Amniotic stem cell (primary cell): ENCODE measurements at places on chromosomes 2 and 18.

DNA sequence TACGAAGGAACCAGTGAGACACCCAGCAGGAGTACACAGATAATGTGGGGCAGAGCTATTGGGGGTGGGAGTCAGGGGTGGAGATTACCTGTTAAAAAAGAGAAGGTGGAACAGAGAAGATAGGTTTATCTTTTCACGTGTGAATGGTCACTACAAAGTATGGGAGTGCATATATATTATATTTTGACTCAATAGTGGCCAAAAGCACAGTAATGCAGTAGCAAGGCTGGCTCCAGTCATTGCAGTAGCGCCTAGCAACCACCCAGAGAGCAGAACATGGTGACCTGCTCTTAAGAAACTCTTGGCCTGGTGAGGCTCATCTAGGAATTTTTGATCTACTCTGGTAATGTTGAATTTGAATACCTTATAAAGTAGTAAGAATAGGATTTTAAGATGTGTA is 1.0 kb downstream of the IMPACT start:
- no peak for DNase-seq

- DNase-seq, result no peak
These were observed 128.8 kb upstream of the MSH6 start for GRCh38 chr2:47653902-47654789.

- DNase-seq, result no peak
These were observed 437.5 kb upstream of the NXPH2 start for GRCh38 chr2:139217641-139218040.

- no peak for DNase-seq
These were observed 36.3 kb upstream of the CYP27C1 start for GRCh38 chr2:127256381-127256780.

DNA sequence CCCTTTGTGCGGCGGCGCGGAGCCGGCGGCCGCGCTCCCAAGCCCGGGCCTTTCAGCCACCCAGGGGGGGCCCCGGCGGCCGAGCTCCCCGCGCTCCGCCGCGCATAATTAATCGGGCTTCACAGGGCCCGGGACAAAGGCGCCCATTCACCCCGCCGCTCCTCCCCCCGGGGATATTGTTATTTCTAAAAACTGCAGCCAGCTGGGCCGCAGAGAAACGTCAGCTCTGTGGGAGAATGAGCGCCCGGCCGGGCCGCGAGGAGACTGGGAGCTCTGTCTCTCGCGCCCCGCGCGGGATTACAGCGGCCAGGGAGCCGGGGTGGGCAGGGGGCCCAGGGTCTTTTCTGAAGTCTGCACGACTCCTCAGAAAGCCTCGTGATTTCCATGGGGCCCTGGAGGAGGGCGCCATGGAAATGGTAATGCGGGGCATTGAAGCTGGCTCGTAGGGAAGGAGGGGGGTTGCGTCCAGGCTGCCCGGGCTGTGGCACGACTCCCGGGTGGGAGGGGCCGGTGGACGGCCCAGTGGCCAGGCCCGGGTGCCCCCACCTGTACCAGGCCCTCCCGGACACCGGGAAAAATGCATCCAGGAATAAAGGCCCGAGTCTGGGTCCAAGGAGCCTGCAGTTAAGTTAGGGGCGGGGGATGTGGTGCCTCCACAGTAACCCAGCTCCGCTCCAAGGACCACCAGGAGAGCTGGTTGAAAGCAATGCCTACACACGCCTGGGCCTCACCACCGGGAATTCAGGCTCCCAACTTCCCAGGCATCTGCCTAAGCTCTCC is 125.3 kb downstream of the ZFP36L2 start:
- no peak for DNase-seq

- no peak for DNase-seq
These were observed 255.8 kb downstream of the FBXO15 start for GRCh38 chr18:73891572-73892421.

- no peak for DNase-seq
These were observed 31.8 kb upstream of the CABLES1 start for GRCh38 chr18:23103449-23103848.

DNA sequence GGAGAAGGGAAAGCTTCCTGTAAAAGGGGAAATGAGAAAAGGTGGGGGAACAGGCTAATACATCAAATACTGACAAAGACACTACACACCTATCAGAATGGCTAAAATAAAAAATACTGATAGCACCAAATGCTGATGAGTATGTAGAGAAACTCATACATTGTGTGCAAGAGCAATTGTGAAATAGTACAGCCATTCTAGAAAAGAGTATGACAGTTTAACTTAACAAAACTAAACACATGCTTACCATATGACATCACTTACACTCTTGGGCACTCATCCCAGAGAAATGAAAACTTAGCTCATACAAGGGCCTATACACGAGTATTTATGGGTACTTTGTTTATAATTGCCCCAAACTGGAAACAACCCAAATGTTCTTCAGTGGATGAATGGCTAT is 53.4 kb downstream of the ZNF638 start:
- peak; percentile 5 for DNase-seq

GRCh38 chr2:113877711-113878598 is 11.9 kb upstream of the ACTR3 start:
- DNase-seq, result no peak

DNA sequence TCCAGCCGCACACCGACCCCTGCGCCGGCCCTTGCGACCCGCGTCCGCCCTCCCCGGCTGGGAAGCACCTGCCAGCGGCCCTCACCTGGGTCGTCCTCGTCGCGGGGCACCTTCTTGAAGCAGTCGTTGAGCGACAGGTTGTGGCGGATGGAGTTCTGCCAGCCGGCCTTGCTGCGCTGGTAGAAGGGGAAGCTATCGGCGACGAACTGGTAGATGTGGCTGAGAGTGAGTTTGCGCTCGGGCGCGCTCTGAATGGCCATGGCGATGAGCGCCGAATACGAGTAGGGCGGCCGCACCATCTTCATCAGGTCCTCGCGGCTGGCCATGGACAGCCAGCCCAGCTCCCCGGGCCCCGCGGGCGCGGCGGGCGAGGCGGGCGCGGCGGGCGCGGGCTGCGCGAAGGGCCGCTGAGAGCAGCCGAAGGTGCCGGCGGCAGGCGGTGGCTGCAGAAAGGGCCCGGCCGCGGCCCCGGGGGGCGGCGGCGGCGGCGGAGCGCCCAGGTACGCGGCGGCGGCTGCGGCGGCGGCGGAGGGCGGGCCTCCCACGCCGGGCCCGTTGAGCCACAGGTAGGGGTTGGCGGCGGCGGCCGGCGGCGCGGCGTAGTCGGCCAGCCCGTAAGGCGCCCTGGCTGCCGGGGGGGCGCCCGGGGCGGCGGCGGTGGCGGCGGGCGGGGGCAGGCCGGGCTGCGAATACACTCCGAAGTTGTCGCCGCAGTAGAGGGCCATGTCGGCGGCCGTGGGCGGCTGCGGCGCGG is 505 bp downstream of the FOXI3 start:
- no peak for DNase-seq
